ENCODE measurements at places on chromosomes 6 and 20.

DNA sequence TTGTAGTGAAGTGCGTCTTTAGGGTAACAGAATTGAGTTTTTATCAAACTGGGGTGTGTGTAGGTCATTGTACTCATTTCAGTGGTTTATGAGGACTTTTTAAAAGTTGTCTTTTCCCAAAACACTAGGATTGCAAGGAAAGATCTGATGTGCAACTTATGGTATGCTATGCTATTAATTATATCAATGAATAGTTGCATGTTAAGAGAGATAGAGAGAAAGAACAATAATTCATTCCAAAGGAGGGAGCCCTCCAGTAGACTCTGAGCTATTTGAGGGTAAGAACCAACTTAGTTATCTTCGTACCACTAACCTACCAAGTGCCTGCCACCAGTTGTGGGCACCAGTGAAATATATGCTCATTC is 117.1 kb downstream of the RNF144B start:
- DNase-seq = no peak

- no peak for DNase-seq
These were observed 236.5 kb downstream of the GMPR start for GRCh38 chr6:16474772-16475493.

- DNase-seq = no peak
These were observed 195.0 kb downstream of the ARID1B start for GRCh38 chr6:156972145-156972544.

DNA sequence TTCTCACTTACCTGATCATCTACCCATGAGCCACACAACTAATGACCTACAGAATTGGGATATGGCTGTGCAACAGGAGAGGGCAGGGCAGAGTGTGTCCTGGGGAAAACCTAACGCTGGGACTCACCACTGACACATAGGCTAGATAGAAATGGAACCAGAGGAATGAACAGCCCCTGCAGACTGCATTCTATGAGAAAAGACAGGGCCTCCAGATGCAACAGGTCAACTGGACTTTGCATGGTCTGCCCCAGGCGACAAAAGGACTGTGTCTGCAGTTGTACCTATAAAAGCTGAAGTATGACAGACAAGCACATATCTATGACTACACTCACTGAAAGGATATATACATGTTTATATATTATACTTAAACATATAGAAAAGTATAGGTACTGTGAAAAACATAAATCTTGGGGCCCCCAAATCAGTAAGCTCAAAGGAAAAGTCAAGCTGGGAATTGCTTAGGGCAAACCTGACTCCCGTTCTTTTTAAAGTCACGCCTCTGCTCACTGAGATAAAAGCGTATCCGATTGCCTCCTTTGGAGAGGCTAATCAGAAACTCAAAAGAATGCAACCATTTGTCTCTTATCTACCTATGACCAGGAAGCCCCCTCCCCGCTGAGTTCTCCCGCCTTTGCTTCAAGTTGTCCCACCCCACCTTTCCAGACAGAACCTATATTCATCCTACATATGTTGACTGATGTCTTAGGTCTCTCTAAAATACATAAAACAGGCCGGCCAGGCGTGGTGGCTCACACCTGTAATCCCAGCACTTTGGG is 68.5 kb downstream of the EPB41L2 start:
- DNase-seq = no peak

GRCh38 chr6:160386869-160387530 is 38.8 kb downstream of the SLC22A3 start:
- no peak for DNase-seq

- no peak for DNase-seq
These were observed 8.7 kb upstream of the GMEB2 start for GRCh38 chr20:63635431-63636141.

- DNase-seq = no peak
These were observed 2.0 kb upstream of the TMEM181 start for GRCh38 chr6:158557927-158558326.

DNA sequence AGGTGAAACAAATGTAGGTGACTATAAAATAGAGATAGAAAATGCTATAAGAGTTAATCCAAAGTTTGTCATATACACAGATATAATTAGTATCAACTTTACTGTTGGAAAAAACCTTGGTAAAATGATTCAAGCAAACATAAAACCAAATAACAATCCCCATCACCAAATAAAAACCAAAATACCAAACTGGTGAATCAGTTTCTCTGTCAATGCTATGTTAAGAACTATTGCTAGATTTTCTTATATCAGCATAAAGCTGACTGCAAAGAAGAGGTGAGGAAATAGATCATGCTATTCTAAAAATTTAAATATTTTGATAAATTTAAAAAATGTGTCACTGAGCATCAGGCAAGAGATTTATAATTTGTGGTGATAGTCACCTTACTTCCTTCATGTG is 658.4 kb downstream of the PHF3 start:
- no peak for DNase-seq

DNA sequence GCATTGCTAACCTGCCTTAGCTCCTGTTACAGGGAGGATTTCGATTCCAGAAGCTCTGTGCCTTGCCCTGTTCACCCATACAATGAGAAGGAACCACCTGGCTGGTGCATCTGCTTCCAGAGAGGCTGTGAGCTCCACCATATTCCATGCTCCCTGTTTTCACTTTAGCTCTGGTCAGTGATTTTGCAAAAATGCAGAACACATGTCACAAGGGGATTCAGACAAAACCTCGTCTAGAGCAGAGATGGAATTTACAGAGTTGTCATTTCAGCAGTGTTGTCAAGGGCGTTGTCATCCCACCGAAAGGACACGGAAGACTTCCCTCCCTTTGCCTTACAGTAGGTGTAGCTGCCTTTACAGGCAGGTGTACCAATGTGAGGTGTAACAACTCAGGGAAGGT is 223.0 kb upstream of the ARID1B start:
- no peak for DNase-seq

DNA sequence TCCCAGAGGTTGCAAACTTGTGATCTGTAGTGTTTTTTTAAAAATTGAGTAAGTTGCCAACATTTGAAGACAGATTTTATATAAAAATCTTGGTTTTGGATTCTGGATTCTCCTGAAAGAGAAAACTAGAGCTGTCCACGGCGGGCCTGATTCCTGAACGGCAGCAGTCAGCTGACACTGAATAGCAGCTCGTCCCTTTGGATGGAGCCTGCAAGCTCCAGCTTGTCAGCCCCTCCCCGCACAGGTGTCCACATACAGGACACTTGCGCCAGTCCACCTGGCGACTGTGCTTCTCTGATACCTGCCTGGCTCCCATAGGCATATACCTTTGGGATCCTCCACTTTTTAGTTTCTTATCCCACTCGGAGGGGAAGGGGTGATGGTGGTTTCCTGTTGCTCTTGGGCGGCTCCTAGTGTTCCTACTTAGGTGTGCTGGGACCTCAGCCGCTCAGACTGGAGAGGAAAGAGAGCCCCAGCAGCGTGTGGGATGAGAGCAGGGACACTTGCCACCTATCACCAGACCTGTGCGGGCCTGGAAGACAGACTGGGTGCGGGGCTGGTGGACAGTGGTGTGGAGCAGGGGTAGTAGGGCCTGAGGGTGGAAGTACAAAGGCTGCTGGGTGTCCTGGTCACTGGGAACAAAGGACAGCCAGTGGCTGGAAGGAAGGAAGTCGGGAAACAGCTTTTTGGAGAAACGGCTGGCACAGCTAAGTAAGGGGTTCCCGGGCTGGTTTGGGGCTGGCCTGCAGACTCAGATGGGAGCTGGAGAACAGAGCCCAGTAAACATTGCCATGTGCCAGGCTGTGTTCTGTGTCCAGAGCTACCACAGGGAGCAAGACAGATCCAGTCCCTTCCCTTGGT is 18.3 kb downstream of the GHRH start:
- DNase-seq = no peak

GRCh38 chr20:59381689-59382088 is 81.3 kb downstream of the EDN3 start:
- DNase-seq = no peak

GRCh38 chr20:10609770-10610169 is 64.0 kb downstream of the JAG1 start:
- no peak for DNase-seq

DNA sequence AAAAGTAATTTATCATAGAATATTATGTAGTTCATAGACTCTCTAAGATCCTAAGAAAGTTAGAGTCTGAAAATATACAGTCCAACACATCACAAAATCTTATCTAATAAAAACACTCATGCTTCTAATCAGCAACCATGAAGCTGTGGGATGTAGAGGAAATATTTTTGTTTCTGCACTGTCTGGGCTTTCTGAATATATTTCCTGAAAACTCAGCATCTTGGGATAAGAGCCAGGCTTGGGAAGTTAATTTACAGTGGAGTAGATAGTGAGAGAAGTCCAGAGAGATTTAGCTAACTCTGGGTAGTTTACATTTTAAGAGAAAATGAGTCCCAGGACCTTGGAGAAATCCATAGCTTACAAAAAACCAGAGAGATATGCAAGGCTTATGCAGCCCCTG is 150.4 kb upstream of the BMP5 start:
- no peak for DNase-seq

DNA sequence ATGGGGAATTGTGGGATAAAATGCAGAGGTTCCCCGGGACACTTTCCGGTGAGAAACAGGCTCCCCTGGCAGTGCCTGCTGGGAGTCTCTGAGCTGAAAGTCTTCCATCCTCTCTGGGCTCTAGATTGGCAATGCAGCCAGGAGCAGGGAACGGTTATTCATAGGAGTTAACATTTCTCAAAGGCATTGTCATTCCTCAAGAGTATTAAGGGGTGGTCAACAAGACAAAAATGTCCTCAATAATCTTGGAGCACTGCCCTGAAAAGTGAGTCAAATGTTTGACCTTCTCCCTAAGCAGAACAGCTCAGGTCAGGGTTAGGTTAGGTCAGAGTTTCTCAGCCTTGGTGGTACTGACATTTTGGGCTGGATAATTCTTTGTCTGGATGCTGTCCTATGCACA is 13.2 kb downstream of the BPIFB1 start:
- no peak for DNase-seq

- DNase-seq = no peak
These were observed 5.6 kb downstream of the AGPAT1 start for GRCh38 chr6:32170294-32170693.

GRCh38 chr20:36830791-36831691 is 44.9 kb upstream of the TLDC2 start:
- peak; percentile 50 for DNase-seq

- DNase-seq = no peak
These were observed 79.8 kb downstream of the DOK5 start for GRCh38 chr20:54555150-54555549.

GRCh38 chr6:112443179-112444065 is 96.3 kb downstream of the RFPL4B start:
- DNase-seq = no peak

DNA sequence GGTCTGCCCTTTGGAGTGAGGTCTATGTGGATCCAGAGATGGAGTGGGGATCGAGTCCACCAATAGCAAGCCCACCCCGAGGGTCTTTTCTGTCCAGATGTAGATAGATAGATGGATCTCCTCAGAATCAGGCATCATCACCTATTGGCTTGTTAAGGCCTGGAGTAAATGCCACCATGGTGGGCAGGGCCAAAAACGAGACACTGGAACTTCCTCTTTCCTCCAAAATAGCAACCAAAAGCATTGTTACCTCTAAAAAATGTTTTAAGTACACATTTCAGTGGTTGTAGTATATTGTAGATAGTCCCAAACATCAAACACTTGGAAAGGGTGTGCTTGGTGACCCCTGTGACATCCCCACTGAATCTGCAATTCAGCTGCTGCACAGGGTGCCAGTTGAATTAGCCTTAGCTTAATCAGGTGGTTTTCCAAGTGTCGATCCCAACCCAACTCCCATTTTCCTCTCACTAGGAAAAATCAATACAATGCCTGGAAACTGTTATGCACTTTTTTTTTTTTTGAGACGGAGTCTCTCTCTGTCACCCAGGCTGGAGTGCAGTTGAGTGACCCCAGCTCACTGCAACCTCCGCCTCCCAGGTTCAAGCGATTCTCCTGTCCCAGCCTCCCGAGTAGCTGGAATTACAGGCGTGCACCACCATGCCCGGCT is 35.0 kb upstream of the NELFCD start:
- DNase-seq = no peak

DNA sequence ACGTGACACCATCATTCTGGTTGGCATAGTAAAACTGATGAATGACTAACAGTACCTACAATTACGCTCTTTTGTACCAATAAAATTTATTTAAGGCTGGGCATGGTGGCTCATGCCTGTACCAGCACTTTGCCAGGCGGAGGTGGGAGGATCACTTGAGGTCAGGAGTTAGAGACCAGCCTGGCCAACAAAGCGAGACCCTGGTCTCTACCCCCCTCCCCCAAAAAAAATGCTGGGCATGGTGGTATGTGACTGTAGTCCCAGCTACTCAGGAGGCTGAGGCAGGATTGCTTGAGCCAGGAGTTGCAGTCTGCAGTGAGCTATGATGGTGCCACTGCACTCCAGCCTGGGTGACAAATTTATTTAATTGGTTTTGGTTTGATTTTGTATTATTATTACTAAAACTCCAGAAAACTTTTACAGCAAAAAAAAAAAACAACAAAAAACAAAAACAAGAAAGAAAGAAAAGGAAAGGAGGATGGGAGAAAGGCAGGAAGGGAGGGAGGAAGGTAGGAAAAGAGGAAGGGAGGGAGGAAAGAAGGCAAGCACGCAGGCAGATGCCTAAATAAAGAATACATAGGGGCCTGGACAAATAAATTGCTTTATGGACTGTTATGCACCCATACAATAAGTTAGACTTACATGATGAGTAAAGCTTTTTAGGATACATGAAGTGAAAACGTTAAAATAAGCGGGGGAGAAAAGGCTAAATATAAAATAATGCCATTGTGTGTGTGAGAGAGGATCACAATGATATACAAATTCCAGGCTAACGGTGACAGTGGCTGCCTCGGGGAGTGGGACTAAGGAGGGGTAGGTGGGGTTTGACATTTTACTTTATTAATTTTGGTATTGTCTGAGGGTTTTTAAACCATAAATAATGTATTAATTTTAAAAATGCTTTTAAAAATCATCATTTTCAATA is 682 bp upstream of the ZSCAN9 start:
- no peak for DNase-seq

- no peak for DNase-seq
These were observed 113.3 kb downstream of the CDKAL1 start for GRCh38 chr6:20647585-20647984.

DNA sequence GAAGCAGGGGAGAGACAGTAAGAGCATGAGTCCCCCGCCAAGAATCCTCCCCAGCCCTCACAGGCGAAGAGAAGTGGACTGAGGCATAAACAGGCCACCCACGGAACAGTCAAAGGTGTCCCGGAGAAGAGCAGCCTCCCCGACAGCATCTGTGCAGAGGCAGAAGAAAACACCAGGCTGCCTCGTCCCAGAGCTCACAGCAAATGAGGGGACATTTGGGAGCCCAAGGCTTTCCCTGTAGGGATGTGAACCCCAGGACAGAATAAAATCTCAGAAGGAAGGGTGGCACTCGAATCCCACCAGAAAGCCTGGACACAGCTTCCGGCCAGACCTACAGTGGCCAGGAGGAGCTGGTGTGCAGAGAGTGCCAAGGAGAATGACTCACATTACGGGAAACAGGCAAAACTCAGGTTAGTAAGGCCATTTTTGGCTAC is 90.4 kb downstream of the DLL1 start:
- no peak for DNase-seq

GRCh38 chr6:68760485-68760884 is 125.4 kb downstream of the ADGRB3 start:
- no peak for DNase-seq

GRCh38 chr20:17753516-17753915 is 53.8 kb downstream of the BANF2 start:
- DNase-seq = no peak

- DNase-seq = no peak
These were observed 28.1 kb downstream of the PYGB start for GRCh38 chr20:25275813-25276532.

GRCh38 chr6:25844518-25844917 is 12.7 kb upstream of the SLC17A1 start:
- no peak for DNase-seq

- peak; percentile 9 for DNase-seq
These were observed 52.4 kb downstream of the SCAND1 start for GRCh38 chr20:35901678-35902544.

- no peak for DNase-seq
These were observed 111.2 kb upstream of the HIVEP1 start for GRCh38 chr6:11900662-11901598.
